Stimulated activated CD8-positive, alpha-beta memory T cell treated with anti-CD3 and anti-CD28 coated beads, Interleukin-2, amount 100 ng/mL, for 1 hour (primary cell): ENCODE measurements at places on chromosomes 13 and 19.

DNA sequence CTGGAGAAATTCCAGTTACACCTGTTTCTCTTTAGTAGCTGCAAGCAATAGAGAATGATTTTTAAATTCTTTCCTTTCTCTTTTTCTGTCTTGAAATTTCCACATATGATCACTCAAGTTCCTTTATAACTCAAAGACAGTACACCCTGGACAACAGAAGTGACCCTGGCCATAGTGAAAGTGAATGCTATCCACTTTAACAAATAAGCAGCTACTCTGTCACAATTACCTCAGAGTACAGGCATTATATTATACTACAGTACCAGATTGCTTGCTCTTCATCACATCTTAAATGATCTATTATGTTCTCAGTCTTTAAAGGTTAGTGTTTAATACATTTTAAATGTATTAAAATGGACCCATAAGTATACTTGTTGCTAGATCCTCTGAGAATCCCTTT, 136.2 kb downstream of the KLF12 start:
- DNase-seq: no peak

- no peak for DNase-seq
Observed at GRCh38 chr13:113559061-113559460, 25.5 kb upstream of the TFDP1 start.

DNA sequence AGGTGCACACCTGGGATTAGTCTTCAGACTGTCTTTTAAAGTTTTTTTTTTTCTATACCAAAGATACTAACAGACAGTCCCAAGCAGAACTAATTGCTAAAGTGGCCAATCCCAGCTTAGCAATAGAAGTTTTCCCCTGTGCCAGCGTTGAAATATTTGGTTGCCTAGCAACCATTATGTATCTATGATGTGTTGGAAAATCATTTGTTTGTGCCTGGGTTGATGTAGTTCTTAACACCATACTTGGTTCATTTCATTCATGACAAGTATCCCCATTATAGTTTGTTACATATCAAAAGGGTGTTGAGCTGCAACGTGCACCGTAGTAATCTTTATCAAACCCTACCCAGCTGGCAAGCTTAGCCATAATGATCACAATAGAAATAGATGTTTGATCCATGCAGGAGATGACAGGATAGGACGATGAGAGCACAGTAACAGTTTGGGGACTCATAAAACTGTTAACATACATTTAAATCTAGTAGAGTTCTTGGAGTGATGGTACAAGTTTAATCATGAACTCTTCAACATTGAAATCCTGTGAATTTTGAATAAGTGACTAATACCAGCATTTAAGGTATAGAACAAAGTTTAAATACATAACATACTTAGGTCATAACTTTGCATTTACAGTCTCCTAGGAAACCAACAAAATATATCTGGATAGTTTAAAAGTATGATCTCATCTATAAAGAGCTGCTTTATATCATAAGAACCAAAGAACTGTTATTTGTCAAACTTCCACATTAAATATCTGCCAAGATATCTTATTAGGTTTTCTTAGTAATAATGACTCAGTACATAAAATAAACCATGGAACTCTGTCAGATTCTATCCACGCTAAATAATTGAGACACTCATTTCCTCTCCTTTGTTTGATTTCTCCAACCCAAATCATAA, 73.4 kb downstream of the MBNL2 start:
- no peak for DNase-seq

- DNase-seq: no peak
Observed at GRCh38 chr13:74226791-74227475, 92.7 kb upstream of the KLF12 start.

DNA sequence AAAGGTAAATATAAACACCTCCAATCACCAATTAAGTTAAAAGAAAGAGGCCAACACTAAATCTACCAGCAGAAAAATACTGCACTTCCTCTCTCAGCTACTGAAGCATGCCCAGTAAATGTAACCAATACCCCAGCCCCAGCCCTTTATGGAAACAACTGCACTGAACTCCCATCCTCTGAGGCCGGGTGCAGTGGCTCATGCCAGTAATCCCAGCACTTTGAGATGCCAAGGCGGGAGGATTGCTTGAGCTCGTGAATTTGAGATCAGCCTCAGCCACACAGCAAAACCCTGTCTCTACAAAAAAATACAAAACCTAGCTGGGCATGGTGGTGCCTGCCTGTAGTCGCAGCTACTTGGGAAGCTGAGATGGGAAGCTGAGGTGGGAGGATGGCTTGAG, 221.6 kb upstream of the SOX21 start:
- DNase-seq: no peak

DNA sequence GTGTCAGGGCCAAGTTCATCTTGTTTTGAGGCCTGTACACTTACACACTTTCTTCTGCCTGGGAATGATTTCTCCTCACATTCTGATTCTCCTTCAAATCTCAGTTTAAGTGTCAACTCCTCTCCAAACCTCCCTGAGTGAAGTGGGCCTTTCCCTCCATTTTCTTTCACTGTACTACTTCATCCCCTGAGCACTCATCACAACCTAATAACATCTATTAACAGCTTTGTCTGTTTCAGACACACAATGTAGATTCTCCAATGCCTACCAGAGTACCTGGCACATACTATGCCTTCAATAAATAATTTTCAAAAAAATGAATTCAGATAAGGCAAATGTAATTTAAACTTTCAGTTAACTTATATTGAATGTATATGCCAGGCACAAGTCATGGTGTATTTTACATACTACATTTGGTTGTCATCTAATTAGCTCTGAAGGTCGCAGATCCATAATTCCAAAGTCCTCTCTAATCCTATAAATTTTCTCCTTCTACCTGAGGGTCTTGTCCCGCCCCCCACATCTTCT, 357 bp upstream of the COG6 start:
- no peak for DNase-seq

GRCh38 chr13:61777271-61777670, 361.6 kb upstream of the PCDH20 start:
- DNase-seq: no peak

- no peak for DNase-seq
Observed at GRCh38 chr13:112056284-112056727, 10.6 kb upstream of the SOX1 start.

- DNase-seq: no peak
Observed at GRCh38 chr13:27878274-27878673, 41.5 kb upstream of the PDX1 start.

GRCh38 chr13:107035186-107035585, 467.2 kb upstream of the ARGLU1 start:
- DNase-seq: no peak

- DNase-seq: no peak
Observed at GRCh38 chr13:81540777-81541176, 1199.9 kb upstream of the SPRY2 start.
